Glomerular endothelial cell (primary cell): ENCODE measurements at places on chromosomes 6 and 20.

GRCh38 chr6:79712144-79712543 is 81.0 kb downstream of the SH3BGRL2 start:
- no peak for DNase-seq

GRCh38 chr6:104414723-104415122 is 445.0 kb downstream of the HACE1 start:
- no peak for DNase-seq

- no peak for DNase-seq
Measured at GRCh38 chr20:48926821-48927220, 5.3 kb downstream of the ARFGEF2 start.

DNA sequence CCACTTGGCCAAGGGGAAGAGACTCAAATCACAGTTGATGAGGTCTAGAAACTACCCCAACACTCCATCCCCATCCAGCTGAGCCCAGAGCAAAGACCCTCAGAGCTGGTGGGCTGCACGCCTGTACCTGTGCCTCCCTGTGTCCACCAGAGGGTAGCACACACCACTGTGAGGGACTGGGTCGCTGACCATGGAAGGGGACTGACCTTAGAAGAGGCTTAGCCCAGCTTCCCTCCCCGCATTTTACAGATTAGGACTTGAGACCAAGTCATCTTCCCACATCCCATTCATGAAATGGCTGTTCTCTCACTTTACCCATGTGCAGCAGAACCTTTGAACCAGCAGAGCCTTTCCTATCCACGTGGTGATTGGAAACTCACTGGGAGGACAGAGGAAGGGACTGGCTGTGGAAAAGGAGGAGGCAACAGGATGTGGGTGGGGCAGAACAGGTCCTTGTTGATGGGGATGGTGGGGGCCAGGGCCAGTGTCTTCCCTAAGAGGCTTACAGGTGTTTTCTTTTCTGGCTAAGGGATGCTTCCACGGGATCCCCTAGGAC is 44.3 kb downstream of the CPXM1 start:
- DNase-seq, result no peak

DNA sequence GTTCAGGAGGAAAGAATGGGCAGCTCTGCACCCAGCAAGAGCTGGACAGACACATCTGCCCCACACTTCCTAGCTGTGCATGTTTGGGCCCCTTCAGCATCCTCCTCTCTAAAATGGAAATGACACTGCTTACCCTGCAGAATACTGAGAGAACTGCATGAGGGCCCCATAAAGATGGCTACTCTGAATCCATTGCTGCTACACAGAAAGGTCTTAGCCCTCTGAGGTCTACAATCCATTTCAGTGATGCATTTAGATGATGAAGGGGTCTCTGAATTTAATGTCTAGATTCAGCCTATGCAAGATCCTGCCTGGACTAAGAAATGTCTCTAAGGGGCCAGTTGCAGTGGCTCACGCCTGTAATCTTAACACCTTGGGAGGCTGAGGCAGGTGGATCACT is 11.3 kb downstream of the BMP7 start:
- DNase-seq, result no peak

GRCh38 chr6:169170583-169170955 is 83.1 kb downstream of the THBS2 start:
- DNase-seq, result no peak

DNA sequence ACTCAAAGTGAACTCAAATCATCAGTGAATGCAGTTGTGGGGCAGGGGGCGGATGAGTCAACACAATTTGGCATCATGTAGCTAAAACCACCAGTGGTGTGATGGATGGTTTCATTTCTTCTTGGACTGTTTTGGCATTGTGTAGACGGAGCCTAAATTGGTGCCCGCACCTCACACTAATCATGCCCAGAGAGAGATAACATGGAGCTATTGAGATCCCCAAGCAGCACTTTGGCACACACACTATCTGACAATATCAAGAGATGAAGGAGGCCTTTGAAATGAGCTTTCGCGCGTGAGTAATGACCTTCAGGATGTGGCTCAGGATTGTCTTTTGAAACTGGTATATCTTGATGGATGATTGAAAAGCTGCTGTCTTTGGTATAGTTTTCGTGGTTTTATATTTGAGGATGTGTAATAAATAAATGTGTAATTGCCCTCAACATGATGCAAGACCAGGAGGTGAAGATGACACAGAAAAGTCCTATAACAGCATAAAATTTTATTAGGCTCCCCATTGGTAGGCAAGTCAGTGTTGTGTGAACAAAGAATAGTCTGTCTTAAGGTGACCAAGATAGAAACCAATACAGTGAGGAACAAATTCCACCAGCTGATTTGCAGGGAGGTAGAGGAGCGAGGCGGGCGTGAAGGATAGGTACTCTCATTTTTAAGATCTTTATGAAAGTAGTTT is 174.2 kb downstream of the TSHZ2 start:
- no peak for DNase-seq
